Karpas-422 (cell line): ENCODE measurements at places on chromosomes 7 and 10.

DNA sequence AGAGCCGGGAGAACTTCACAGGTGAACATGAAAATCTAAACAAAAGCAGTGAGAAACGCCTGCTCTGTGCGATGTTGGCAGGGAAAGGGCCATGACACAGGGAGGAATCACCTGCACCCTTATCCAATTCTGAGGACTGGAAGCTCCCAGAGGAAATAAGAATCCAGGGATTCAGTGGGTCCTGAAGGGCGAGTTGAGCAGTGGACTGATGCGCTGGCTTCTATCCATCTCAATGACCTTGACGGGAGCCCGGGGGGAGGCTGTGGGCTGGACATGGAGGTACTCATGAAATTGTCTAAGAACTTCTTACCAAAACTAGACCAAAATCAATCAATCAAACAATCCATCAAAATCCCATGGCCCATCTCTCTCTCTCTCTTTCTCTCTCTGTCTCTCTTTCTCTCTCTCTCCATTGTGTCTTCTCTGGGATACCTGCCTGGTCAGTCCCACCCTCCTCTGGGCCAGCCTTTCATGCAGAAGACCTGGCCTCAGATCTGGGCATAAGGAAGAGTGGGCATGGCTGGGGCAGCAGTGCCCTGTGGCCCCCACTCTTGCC is 7.2 kb downstream of the CPXM2 start:
- DNase-seq, result no peak

GRCh38 chr10:78420946-78421735 is 387.5 kb downstream of the RPS24 start:
- DNase-seq, result no peak

DNA sequence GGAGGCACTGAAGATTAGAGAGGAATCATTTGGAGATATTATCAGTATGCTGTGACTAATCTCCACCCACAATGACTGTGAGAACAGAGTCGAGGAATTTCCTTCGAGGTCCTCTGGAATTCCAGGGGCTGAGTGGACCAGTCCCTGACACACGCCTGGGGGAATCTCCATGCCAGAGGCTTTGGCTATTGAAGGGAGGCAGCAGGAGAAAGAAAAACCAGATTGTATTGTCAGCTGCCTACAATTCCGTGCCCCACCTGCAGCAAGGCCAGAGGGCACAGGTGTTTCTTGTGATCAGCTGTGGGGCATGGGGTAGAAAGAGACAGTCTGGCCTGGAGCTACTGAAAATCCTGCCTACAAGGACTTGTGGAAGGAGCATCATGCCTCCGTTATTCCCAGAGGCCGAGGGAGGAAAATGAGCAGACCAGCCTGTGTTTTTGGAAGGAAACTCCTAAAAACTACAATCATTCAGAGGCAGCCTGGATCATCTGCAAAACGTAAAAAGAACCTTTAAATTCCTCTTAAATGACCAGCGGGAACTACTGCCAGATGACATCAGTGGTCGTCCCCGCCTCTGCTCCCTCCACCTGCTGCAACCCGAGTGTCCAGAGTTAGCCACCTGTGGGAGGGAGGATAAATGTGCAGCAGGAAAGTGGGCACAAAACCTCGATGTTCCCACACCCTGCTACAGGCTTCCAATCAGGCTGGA is 25.4 kb upstream of the ANK3 start:
- no peak for DNase-seq

GRCh38 chr7:105389088-105389650 is 448 bp upstream of the SRPK2 start:
- no peak for DNase-seq

GRCh38 chr10:90167174-90168064 is 466.0 kb downstream of the KIF20B start:
- DNase-seq, result no peak

DNA sequence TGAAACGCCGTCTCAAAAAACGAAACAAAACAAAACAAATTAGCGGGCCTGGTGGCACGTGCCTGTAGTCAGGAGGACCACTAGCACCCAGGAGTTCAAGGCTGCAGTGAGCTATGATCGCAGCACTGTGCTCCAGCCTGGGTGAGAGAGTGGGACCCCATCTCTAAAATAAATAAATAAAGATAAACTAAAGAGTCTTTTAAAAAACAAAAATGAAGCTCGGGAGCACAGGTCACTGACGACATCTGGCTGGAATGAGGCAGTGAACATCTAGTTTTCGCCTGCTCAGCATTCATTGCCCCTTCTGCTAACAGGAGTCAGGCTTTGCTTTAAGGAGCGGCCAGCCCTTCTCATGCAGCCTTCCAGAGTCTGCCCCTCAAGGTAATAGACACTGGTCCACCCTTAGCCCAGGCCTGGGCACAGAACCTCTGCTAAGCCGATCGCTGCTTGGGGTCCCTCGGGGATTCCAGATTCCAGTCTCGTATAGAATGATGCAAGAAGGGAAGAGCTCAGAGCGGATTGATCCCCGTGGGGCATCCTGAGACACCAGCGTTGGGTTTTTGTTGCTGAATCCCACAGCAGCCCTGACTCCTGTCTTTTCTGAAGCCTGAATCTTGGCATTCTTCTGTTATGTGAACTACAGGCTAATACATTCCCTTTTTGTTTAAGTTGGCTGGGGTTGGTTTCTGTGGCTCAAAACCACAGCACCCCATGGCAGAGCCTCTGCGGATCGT is 14.2 kb upstream of the FOXK1 start:
- DNase-seq, result no peak

DNA sequence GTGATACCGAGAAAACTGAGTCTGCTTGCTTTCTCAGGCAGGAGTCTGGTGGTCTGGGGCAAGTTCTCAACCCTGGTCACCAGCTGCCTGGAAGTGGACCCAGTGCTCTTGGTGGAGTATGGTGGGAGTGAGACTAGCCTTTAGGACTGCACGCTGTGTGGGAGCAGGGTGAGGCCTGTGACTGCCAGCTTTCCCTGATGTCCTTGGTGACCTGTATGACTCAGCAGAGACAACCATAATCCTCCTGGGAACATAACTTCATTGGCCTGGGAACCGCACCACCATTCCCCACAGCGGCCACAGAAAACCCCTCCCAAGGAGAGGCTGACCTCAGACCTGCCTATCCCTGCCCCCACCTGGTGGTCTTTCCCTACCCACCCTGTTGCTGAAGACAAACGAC is 139.5 kb upstream of the CHRM2 start:
- no peak for DNase-seq

- DNase-seq, result no peak
Measured at GRCh38 chr10:22719406-22720042, 5.1 kb upstream of the PIP4K2A start.

- no peak for DNase-seq
Measured at GRCh38 chr7:116787881-116788280, 74.5 kb upstream of the CAPZA2 start.

DNA sequence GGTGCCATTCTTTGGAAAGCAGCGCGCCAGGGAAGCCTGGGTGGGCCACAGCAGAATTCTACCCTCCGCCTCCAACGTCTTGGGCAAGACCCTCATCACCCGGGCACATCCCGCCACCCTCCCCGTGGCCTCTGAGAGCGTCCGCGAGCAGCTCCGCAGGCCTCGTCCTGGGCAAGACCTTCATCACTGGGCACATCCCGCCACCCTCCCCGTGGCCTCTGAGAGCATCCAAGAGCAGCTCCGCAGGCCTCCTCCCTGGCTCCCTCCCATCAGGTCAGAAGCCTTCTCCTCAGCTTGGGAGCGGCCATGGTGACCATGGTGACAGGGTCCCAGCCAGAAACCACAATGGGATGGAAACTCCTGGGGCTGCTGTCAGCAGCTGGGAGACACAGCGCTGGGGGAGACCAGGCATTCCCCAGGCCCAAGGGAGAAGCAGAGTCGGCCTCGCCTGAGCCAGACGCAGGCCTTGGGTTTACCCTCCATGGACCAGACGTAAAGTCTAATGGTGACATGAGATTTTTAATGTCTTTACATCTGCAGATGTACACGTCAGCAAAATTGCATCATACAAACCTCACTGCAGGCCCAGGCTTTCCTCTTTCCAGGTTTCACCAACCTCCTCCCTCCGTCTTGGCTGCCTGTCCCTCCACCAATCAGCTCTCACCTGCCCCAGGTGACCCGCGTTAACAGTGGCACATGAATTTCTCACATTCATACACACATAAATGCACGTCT is 55.1 kb upstream of the PPP2R2D start:
- no peak for DNase-seq

GRCh38 chr10:101158459-101159058 is 27.5 kb downstream of the TLX1 start:
- peak; percentile 69 for DNase-seq

DNA sequence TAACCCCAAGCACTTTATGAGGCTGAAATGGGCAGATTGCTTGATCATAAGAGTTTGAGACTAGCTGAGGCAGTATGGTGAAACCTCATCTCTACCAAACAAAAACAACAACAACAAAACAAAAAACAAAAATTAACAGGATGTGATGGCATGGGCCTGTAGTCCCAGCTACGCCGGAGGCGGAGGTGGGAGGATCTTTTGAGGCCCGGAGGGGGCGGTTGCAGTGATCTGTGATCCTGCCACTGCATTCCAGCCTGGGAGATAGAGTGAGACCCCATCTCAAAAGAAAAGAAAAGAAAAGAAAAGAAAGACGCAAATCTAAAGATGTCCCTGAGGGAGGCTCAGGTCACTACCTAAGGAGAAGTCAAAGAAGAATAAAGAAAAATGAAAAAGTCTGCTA is 35.3 kb upstream of the AGR2 start:
- no peak for DNase-seq

DNA sequence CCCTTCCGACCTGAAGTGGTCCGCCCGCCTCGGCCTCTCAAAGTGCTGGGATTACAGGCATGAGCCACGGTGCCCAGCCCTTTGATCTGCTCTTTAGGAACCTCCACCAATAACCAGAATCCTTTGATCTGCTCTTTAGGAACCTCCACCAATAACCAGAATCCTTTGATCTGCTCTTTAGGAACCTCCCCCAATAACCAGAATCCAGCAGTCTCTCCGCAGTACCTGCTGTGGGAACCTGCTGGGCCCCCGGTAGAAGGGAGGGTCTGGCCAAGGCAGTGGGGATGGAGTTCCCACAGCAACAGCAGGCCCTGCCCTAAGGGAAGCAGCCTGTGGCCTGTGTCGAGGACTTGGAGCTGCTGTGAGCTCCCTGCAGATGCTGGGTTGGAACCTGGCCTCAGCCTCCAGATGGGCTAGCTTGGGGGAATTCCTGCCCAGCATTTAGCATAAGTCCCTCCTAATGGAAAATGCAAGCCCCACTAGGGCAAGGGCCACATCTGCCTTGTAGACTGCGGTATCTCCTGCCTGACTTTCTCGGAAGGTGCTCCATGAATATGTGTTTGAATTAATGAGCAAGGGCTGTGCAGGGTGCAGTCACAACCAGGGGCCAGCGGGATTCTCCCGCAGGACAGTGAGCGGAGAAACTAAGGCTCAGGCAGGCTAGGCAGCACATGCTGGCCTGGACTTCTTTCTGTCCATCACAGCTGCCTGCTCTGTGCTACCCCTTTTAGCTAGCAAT is 165.8 kb downstream of the UBE2H start:
- no peak for DNase-seq

GRCh38 chr10:78512205-78512550 is 478.5 kb downstream of the RPS24 start:
- no peak for DNase-seq

GRCh38 chr10:122554131-122555036 is 6.2 kb upstream of the DMBT1 start:
- DNase-seq, result peak; percentile 31

GRCh38 chr7:158821171-158822031 is 7.9 kb downstream of the ESYT2 start:
- peak; percentile 41 for DNase-seq

- no peak for DNase-seq
Measured at GRCh38 chr7:30970594-30971094, 6.9 kb downstream of the GHRHR start.

DNA sequence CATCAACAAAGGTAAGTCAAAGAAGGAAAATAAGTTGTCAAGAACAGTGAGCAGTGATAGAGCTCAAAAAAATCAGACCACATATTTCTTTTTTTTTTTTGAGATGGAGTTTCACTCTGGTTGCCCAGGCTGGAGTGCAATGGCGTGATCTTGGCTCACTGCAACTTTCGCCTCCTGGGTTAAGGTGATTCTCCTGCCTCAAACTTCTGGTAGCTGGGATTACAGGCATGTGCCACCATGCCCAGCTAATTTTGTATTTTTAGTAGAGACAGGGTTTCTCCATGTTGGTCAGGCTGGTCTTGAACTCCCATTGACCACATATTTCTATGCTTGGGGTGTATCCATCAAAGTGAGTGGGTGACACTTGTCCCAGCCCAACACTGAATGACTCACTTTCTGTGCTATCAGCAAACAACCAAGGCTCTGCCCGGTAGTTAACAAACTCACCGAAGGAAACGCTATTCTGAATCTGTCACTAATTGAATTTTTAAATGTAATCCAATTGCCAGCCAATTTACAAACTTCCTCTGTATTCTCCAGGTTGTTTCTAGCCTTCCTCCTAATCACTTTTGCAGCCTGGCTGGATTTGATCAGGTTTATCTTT is 19.6 kb upstream of the SMNDC1 start:
- no peak for DNase-seq

DNA sequence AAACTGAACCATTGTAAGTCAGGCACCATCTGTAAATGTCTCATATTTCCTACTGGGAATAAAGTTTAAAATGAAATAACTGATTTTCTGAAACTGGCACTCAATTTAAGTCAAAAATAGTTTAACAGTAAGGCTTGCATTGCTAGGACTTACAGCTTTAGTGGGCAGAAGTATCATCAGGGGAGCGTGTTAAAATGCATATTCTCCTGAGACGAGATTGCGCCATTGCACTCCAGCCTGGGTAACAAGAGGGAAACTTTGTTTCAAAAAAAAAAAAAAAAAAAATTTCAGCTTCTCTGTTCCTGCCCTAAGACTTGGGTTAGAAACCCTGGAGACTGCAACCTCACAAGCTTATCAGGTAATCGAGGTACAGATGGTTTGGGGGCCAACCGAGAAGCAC is 65.4 kb downstream of the UBE3C start:
- DNase-seq, result no peak

- DNase-seq, result no peak
Measured at GRCh38 chr7:18721429-18721828, 225.9 kb downstream of the HDAC9 start.

GRCh38 chr7:106583100-106583499 is 77.9 kb downstream of the CCDC71L start:
- no peak for DNase-seq

GRCh38 chr10:69957241-69957885 is 95.3 kb upstream of the MACROH2A2 start:
- no peak for DNase-seq

DNA sequence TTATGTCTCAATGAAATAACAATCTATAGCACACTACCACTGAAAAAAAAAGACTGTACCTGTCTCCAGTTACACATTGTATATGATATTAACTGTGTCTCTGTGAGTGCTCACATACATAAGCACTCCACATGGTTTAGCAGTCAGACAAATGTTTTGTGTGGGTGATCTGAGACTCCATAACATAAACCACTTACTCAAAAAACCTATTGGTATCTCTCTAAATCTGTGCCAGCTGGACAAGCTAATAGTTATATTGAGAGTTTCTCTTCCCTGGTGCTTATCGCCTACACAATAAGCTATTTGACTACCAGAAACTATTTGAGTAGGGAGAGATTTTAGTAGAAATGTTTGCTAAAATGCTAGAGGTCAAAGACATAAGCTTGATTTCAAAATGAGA is 190.1 kb upstream of the AGR3 start:
- DNase-seq, result no peak
